ENCODE measurements at places on chromosomes 13 and 19.

GRCh38 chr13:106263801-106264200 lies 271.7 kb downstream of the EFNB2 start:
- DNase-seq: no peak

- no peak for DNase-seq
Measured at GRCh38 chr19:32330213-32330857, 15.1 kb upstream of the ZNF507 start.

DNA sequence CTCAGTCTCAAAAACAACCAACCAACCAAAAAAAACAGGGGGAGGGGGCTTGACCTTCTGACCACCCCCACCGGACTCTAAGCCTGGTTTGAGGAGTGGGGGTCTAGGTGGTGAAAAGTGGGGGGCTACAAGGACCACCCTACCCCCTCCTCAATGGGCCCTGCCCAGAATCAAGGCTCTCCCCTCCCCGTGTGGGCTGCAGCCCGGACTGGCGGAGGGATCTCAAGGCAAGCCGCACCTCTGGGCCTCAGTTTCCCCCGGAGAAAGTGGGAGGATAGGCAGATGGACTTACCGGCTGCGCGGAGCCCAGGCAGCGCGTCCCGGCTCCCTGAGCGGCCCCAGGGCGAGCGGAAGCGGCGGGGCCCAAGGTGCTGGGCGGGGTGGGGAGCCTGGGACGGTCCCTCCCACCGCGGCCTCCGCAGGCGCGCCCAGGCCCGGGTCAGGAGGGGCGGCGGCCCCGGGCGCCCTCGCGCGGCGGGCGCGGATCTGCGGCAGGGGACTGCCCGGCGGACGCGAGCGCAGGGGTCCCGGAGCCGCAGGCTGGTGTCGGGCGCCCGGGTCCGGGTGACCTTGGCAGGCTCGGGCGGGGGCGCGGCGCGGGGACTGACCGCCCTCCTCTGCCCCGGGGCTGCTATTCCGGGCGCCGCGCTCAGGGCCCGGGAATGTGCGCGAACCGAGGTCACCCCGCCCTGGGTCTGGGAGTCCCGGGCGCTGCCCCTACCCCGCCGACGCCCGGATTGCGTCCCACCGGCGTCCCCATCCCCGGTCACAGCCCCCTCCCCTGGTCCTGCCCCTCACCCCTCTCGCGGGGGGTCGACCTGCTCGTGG lies at the start of gene ADAMTSL5:
ADAMTSL5 (minus strand) TSS at position 349 of the 828 bp plus-strand sequence. CDS start 2,076 bp downstream, outside the sequence.
- peak; percentile 33 for DNase-seq

GRCh38 chr19:44636439-44637389 lies 7.0 kb upstream of the PVR start:
- no peak for DNase-seq

DNA sequence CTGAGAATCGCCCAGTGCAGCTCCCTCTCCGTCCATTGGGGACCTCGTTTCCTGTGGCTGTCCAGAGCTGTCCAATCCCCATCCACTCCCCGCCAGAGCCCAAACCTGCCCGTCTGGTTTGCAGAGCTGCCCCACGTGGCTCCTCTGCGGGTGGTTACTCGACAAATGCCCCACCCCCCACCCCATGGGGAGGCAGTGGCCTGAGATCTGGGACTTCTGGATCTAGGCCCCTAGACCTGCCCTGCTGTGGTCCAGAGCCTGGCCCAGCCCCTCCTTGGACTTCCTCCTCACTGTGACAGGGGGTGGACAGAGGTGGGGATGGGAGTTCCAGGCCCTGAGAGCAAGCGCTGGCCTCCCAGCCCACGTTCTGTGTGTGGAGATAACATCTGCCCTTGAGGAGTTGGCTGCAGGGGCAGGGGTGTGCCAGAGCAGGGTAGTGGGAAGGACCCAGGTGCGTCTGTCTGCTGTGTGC lies 29.1 kb downstream of the PAK4 start:
- no peak for DNase-seq

- DNase-seq: no peak
Measured at GRCh38 chr13:106468744-106469590, 66.5 kb downstream of the EFNB2 start.
